A549 treated with DMSO at 1 μM for 4 hours (cell line): ENCODE measurements at places on chromosomes 6 and 20. TPM values are rescaled to one million over a fixed set of nuclear protein-coding genes. Genes with fewer than 3 reads are reported as not detected.

Gene SLCO4A1
- total RNA-seq, result 4.9 to 10.2 TPM (median 8.5 TPM) in 5 replicates

Gene ANGPT4
- 0.02 to 0.03 TPM (median 0.02 TPM) in 3 of 5 replicates, not detected in the others for total RNA-seq

Gene MTG2
- total RNA-seq, result 37.3 to 39.4 TPM (median 38.0 TPM) in 5 replicates

Gene TAAR8
- not detected in 5 replicates for total RNA-seq

Gene MDFI
- total RNA-seq, result 0.61 to 1.0 TPM (median 0.82 TPM) in 5 replicates

Gene OCSTAMP
- total RNA-seq, result not detected in 5 replicates

Gene INSM1
- total RNA-seq, result not detected in 5 replicates

Gene NKX2-2
- not detected in 5 replicates for total RNA-seq

Gene NNAT
- total RNA-seq, result not detected in 5 replicates

Gene TMC2
- not detected in 5 replicates for total RNA-seq

Gene CHRNA4
- 0.19 to 2.1 TPM (median 0.29 TPM) in 5 replicates for total RNA-seq

Gene C6orf118
- 0.05 to 0.28 TPM (median 0.16 TPM) in 5 replicates for total RNA-seq

Gene MUC21
- not detected in 5 replicates for total RNA-seq

Gene CDH26
- total RNA-seq, result 0.09 to 0.28 TPM (median 0.12 TPM) in 4 of 5 replicates, not detected in the other

Gene ACOT13
- total RNA-seq, result 19.0 to 30.1 TPM (median 26.7 TPM) in 5 replicates

Gene CYP39A1
- total RNA-seq, result 0.05 to 0.28 TPM (median 0.10 TPM) in 4 of 5 replicates, not detected in the other
